ENCODE measurements at places on chromosomes 6 and 20.

DNA sequence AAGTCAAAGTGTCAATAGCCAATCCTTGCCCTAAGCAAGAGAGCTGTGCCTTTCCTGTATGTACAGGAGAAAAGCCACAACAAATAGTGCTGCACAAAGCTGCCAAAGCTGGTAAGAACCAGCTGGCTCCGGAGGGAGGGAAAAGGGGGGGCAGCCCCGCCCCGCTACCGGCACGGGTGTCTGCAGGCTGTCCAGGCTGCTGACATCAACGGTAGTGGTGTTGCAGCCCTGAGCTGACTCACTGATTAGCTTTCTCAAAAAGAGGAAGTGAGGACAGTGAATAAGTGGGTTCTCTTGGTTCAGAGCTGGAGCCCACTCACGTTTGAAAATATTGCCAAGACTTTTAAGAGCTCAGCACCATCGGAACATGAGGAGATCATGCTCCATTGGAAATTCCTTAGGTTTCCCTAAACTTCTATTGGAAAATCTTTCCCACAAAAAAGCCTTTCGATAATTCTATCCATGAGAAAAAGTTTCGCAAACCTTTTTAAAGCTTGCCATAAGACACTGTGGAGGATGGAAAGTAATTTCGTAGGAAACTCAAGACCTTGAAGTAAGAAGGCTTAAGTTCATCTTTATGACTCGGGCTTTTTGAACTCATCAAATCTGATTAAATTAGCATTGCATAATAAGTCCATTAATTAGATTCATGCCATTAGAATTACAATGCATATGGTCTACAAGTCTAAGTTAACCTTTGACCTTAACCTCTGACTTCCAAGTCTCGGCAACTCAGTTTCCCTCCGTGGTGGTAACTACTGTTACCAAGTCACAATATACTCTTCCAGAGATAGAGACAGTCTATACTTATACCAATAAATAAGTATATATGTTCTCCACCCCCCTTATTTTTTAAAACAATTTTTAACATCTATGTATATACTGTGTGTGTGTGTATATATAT lies 67.0 kb downstream of the TNFRSF21 start:
- peaks cover 15% of the 10 kb centered on the region for H3K27me3 ChIP-seq
- no peak overlapping the region for H3K27ac ChIP-seq
- no peaks in the 10 kb centered on the region for H3K4me1 ChIP-seq
- peak; percentile 14 for DNase-seq

DNA sequence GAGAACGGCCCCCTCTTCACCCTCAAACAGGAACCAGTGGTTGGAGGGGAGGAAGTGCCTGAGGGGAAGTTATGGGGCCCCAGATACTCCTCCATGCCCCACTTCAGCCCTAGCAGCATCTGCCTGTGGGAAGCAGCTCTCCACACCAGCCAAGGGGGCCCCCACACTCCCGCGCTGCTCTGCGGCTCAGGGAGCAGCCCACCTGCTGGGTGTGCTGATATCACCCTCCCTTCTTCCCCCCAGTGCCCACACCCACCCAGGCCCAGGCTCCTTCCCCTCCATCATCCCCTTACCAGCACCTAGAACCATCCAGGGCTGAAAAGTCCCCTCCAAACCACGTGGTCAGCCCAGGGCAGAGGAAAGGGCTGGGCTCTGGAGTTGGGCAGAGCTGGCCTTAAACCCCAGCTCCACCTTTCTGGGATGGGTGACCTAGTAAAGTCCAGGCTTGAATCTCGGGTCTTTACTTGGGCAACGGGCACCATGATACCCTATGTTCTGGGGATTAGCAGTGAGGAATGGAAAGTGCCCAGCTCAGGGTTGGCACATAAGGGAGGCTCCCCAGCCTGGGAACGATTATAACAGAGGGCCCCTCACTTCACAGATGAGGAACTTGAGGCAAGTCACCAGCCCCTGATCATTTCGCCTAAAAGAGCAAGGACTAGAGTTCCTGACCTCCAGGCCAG lies 663 bp downstream of the LST1 start:
- peaks cover 21% of the 10 kb centered on the region for H3K36me3 ChIP-seq
- DNase-seq, result no peak
- peak overlapping the region; percentile 88 for H3K27ac ChIP-seq
- H3K4me1 ChIP-seq, result peaks cover 65% of the 10 kb centered on the region
- peak overlapping the region; percentile 77 for H3K4me3 ChIP-seq

DNA sequence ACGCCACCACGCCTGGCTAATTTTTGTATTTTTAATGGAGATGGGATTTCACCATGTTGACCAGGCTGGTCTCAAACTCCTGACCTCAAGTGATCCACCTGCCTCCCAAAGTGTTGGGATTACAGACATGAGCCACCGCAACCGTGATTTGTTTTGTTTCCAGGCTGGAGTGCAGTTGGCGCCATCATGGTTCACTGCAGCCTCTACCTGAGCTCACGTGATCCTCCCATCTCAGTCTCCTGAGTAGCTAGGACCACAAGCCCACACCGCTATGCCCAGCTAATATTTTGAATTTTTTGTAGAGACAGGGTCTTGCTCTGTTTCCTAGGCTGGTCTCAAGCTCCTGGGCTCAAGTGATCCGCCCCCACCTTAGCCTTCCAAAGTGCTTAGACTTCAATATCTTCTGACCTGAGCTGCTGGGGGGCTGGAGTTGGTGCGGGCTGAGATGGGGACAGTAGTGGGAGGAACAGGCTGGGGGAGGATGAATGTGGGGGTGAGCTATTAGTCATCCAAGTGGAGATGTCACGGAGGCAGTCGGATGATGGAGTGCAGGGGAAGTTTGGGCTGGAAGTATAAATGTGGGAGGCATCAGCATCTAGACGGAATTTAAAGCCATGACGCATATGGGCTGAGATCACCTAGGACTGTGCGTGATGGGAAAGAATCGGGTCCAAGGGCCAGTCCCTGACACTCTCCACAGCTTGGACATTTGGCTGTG lies 23.1 kb upstream of the ZMYND8 start:
- H3K36me3 ChIP-seq, result peaks cover 6% of the 10 kb centered on the region
- DNase-seq, result no peak
- no peak overlapping the region for H3K4me3 ChIP-seq
- no peaks in the 10 kb centered on the region for H3K4me1 ChIP-seq
- peak overlapping the region; percentile 52 for H3K27ac ChIP-seq

DNA sequence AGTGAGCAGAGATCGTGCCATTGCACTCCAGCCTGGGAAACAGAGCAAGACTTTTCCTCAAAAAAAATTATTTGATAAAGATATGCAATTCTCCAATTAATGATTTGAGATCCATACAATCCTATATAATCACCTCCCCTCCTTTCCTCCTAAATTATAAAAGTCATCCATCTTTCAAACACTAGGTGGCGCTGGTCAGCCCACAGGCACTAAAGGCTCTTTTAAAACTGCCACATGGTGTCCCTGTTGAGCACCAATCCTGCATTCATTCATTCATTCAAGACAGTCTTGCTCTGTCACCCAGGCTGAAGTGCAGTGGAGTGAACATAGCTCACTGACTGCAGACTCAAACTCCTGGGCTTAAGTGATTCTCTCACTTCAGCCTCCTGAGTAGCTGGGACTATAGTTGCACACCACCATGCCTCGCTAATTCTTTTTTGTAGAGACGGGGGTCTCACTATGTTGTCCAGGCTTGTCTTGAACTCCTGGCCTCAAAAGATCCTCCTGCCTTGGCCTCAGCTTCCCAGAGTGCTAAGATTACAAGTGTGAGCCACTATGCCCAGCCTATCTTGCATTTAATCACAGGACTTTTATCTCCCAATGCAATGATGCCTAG lies 58.7 kb upstream of the SLC2A12 start:
- no peaks in the 10 kb centered on the region for H3K4me1 ChIP-seq
- H3K27ac ChIP-seq, result no peak overlapping the region
- peak; percentile 47 for DNase-seq
- H3K27me3 ChIP-seq, result peaks cover 17% of the 10 kb centered on the region

GRCh38 chr20:45017857-45018256 lies 51.5 kb downstream of the STK4 start:
- peak overlapping the region; percentile 49 for H3K27ac ChIP-seq
- H3K4me1 ChIP-seq, result peaks cover 56% of the 10 kb centered on the region
- peaks cover 74% of the 10 kb centered on the region for H3K36me3 ChIP-seq

DNA sequence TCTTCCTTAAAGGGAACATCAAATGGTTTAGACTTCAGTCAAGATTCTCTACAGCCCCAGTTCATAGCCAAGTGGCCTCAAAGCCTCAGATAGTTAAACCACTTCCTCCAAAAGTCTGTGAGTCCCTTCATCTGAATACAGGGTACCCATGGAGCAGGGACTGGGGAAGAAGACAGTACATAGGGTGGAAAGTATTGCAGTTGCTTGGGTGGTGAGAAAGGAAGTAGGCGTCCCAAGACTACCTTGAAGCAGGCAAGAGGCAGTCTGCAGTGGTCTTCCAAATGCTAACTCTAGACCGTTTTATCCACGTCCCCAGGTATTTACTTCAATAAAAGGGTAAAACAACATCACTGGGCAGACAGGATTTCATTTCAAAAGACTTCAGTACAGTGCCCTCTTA lies 2.0 kb downstream of the FYN start:
- H3K36me3 ChIP-seq, result peaks cover 54% of the 10 kb centered on the region
- DNase-seq, result no peak
- peaks cover 67% of the 10 kb centered on the region for H3K4me1 ChIP-seq
- peak overlapping the region; percentile 98 for H3K27ac ChIP-seq

DNA sequence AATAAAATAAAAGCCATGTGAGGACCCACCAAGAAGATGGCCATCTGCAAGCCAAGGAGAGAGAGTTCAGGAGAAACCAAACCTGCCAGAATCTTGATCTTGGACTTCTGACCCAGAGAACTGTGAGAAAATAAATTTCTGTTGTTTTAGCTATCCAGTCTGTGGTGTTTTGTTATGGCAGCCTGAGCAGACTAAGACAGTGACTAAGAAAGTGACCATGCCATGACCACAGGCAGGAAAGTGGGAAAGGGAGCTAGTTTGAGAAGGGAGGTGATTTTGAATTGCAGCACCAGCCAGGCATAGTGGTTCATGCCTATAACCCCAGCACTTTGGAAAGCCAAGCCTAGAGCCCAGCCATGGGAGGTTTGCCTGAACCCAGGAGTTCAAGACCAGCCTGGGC lies 21.9 kb upstream of the C6orf62 start:
- H3K27ac ChIP-seq, result no peak overlapping the region
- H3K36me3 ChIP-seq, result no peaks in the 10 kb centered on the region
- peaks cover 2% of the 10 kb centered on the region for H3K4me1 ChIP-seq
- H3K27me3 ChIP-seq, result no peaks in the 10 kb centered on the region
- H3K4me3 ChIP-seq, result no peak overlapping the region
- DNase-seq, result no peak

DNA sequence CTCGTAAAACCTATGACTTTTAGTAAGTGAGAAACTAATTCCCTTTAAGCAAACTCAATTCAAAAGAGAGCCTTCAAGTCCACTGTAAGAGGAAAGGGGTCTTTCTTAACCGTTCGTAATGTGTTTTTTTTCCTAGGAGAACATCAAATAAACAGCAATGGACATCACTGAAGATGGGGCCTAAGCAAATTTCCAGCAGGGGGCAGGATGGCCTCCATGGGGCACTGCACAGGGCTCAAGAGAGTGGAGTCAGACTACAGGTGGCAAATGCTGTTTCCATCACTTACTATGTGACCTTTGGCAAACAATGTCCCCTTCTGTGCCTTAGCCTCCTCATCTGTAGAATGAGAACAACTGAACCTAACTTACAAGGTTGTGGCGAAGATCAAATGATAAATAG lies 88.7 kb downstream of the ARHGAP18 start:
- H3K27ac ChIP-seq, result no peak overlapping the region
- H3K4me3 ChIP-seq, result no peak overlapping the region
- H3K36me3 ChIP-seq, result peaks cover 6% of the 10 kb centered on the region
- peak; percentile 13 for DNase-seq
- H3K4me1 ChIP-seq, result peaks cover 4% of the 10 kb centered on the region

DNA sequence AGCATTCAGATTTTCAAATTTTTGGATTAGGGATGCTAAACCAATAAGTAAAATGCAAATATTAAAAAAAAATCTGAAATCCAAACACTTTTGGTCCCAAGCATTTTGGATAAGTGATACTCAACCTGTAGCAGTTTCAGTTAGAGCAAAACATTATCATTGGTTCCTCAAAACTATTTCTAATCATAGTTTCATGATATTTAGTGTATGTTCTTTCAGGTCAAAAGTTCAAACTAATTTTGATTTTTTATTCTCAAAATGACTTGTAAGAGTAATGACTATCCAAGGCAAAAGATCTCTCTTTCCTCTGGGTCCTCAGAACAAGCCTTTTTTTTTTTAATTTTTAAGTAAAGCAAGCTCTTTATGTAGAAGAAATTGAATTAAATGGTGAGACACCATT lies 64.0 kb upstream of the TFB1M start:
- no peaks in the 10 kb centered on the region for H3K4me1 ChIP-seq
- H3K27ac ChIP-seq, result no peak overlapping the region
- no peaks in the 10 kb centered on the region for H3K36me3 ChIP-seq
- H3K4me3 ChIP-seq, result no peak overlapping the region

All from effector memory CD8-positive, alpha-beta T cell (primary cell).